Left cardiac atrium (tissue), 4 donors: ENCODE measurements at places on chromosomes 3 and 15. TPM values are rescaled to one million over a fixed set of nuclear protein-coding genes. Genes with fewer than 3 reads are reported as not detected.

- DNase-seq, result no peak
Measured at GRCh38 chr3:170511371-170511770, 74.5 kb downstream of the SLC7A14 start.

Gene GOLGA8T
- total RNA-seq, result 1.4 TPM

GRCh38 chr3:108283006-108283405 is 13.3 kb upstream of the HHLA2 start:
- no peak for DNase-seq

Gene GOLGA6L9
- total RNA-seq, result 0.97 TPM

GRCh38 chr3:150765949-150766720 is 3.2 kb upstream of the SIAH2 start:
- DNase-seq, result no peak

Gene MKRN2OS
- not detected for total RNA-seq

GRCh38 chr15:37902126-37902525 is 32.3 kb upstream of the TMCO5A start:
- no peak for DNase-seq

DNA sequence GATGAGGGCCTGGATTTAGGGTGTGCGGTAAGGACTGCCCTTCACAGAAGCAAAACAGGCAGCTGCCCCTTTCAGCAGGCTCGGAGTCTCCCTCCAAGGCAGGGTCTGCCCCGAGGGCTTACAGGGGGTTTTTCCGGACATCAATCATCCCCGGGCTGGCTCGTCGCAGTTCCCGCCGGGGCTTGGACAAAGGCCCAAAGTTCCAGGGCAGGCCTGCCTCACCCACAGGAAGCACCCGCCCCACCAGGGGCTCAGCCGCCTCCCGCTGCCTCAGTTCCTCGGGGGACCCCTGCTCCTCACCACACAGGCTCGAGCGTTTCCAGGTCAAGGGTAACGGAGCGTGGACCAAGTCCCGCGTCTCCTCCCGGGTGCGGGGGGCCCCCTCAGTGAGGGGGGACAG is 27.0 kb downstream of the KIF7 start:
- DNase-seq, result no peak

Gene CCR9
- total RNA-seq, result not detected

GRCh38 chr3:105140899-105141367 is 225.8 kb upstream of the ALCAM start:
- no peak for DNase-seq

DNA sequence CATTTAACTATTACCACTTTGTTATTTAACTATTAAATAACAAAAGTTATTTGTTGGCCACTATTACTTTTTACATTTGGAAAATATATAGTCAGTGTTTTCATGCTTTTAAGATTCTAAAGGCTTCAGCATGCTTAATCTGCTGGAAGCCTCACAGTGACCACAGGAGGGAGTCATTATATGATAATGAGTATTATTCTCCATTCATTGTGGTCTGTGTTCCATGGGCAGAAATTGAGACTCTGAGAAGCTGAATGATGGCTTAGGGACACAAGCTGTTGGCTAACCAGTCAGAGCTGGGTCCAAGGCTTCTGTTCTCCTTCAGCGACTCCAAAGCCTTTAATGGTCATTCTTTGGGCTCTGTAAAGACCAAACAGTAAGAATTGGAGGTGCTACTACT is 64.7 kb downstream of the BFSP2 start:
- no peak for DNase-seq

Gene CPOX
- 9.2 TPM for total RNA-seq

Gene PLA2G4E
- total RNA-seq, result 0.16 TPM

- DNase-seq, result no peak
Measured at GRCh38 chr15:28901987-28902745, 16.4 kb downstream of the APBA2 start.

DNA sequence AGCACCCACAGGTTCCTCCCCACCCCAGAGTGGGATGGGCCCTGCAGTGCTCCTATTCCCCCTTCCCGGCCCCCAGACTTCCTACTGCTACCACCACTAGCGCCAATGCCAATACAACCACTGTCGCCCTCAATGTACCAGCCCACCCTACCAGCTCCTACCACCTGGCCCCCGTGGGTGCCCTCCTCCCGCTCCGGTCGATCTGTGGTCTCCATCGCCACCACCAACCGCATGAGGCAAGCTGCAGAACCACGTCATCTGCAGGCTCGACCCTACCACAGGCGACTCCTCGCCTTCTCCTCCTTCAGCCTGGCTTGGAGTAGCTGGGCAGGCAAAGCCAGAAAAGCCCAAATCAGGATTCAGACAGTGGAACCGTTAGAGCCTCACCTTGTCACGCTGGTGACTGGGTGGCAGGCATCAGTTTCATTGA is 179.3 kb downstream of the POTEB3 start:
- peak; percentile 27 for DNase-seq

Gene RIOX2
- 16.0 TPM for total RNA-seq

- DNase-seq, result no peak
Measured at GRCh38 chr3:138549179-138549977, 44.7 kb downstream of the CEP70 start.

DNA sequence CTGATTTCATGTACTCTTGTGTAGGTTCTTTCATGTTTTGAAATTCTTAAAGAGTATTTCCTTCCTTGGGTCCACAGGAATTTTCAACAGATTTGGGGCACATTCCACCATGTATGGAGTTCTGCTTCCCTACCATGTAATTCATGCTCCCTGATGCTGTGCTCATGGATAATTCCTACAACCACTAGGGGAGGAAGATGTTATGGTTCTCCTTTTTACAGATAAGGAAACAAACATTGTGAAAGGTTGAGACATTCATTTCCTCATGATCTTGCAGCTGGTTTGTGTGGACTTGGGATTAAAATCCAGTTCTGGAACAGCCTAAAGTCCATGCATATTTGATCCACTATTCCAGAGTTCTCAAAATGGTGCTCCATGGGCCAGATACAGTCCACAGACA is 174.9 kb upstream of the FRMD4B start:
- no peak for DNase-seq

GRCh38 chr3:36297195-36297594 is 83.1 kb upstream of the STAC start:
- DNase-seq, result no peak

Gene PP2D1
- not detected for total RNA-seq

Gene GASK1A
- 4.0 TPM for total RNA-seq

- DNase-seq, result peak; percentile 9
Measured at GRCh38 chr3:126131881-126132750, 48.2 kb upstream of the SLC41A3 start.

Gene LCMT2
- total RNA-seq, result 10.9 TPM

Gene AMIGO3
- total RNA-seq, result not detected

Gene UCN2
- not detected for total RNA-seq

GRCh38 chr3:122167630-122168029 is 15.8 kb upstream of the CASR start:
- no peak for DNase-seq

DNA sequence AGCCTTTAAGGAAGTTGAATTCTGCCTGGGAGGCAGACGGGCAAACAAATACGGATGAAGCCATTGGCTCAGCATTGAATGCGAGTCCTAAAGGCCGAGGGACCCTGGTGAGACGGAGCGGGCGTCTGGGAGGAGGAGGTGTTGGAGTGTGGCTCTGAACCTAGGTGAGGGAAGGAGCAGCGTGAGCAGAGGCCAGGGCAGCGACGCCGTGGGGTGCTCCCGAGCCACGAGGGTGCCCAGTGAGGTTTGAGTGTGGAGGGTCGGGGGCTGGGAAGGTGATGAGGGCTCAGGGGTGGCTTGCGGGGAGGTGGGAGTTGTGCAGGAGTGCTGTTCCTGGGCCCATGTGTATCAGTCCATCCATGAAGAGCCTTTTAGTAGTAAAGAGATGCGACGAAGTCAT is 17.0 kb downstream of the CORO2B start:
- no peak for DNase-seq

- no peak for DNase-seq
Measured at GRCh38 chr3:6821411-6821810, 39.5 kb upstream of the GRM7 start.

- DNase-seq, result no peak
Measured at GRCh38 chr3:197372047-197372661, 73.7 kb upstream of the DLG1 start.

DNA sequence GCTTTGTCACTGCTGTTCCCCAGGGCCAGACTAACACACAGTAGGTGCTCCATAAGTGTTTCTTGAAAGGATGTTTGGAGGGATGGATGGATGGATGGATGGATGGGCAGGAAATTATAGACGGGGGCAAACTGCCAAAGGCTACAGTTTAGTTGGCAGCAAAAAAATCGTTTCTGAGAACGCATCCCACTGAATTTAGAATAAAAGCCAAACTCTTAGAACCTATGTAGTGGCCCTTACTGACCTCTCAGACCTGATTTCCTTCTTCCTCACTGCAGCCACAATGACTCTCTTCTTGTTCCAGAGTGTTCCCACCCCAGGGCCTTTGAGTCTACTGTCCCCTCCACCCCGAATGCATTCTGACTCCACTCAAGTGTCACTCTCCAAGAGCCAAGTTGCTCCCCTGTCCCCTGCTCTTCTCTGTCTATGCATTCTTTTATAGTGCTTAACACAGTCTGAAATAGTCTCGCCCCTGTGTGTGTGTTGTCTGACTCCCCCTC is 5.2 kb upstream of the GATA2 start:
- DNase-seq, result no peak

DNA sequence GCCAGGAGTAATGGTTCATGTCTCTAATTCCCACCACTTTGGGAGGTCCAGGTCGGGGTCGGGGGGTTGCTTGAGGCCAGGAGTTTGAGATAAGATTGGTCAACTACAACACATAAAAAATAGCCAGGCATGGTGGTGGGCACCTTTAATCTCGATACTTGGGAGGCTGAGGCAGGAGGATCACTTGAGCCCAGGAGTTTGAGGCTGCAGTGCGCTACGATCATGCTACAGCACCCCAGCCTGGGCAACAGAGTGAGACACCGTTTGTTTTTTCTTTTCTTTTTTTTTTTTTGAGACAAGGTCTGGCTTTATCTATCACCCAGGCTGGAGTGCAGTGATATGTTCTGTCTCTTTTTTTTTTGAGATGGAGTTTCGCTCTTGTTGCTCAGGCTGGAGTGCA is 1.3 kb upstream of the VPS33B start:
- DNase-seq, result no peak

GRCh38 chr3:172634948-172635347 is 75.9 kb downstream of the NCEH1 start:
- no peak for DNase-seq

DNA sequence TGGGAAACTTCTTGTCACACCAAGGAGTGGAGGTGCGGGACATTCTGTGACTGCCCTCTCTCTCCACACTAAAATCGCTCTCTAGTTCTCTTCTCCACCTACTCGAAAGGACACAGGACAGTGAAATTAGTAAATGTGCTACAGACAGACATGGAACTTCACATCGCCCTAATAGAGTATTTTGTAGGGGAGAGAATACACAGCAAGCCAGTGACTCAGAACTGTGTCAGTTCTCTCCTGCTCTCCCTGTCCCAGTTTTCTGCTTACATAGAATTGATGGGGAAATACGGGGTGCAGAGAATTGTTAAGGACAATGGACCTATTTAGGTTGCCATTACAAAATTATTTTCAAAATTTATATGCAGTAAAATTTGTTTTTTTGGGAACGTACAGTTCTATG is 159.6 kb upstream of the GADL1 start:
- DNase-seq, result no peak

GRCh38 chr3:134928392-134928791 is 133.3 kb downstream of the EPHB1 start:
- no peak for DNase-seq

- DNase-seq, result no peak
Measured at GRCh38 chr3:82802501-82802900, 1041.1 kb upstream of the GBE1 start.

GRCh38 chr3:186653984-186654383 is 11.8 kb upstream of the HRG start:
- no peak for DNase-seq
